ENCODE measurements at places on chromosomes 2 and 18.

DNA sequence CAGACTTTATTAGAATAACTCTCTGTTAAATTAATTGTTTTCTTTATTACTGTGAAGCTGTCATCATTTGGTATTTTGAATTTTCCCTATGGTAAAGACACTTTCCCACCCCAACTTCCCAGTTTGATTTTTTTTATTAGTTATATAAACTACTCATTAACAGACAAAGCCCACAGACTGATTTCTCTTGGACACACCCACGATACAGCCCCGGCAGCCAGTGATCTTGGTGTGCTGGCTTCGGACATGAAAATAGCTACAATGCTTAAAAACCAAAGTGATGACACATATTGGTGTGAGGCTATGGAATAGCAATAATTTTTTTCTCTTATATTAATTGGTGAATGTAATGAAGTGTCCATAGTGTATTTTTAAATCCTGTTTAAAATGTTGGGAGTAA lies 225.4 kb upstream of the SIX3 start:
- no peak for DNase-seq

DNA sequence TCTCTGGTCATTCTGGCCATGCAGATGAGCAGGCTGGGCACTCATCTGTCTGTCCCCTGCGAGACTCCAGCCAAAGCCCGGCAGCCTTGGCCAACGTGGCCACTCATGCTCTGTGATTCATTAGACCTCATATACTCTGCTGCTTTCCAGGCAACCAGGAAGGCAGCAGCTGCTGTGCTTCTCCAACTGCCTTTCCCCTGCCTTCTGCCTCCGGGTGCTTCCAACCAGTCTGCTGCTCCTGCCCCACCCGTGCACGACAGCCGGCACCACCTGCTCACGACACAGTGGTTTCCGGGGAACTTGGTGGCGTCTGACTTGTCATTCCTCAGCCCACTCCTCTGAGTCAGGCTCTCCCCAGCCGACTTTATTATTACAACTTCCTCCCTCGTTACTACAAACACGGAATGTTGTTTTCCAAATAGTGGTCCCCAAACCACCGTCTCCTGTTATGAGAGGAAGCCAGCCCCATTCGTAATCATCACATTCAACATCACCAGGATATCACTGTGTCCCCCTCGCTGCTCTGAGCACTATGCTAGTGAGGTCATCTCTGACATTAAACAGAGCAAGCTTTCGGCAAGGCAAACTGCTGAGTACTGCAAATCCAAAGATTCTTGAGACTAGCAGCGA lies 392.4 kb downstream of the ALK start:
- peak; percentile 69 for DNase-seq

- no peak for DNase-seq
These were observed 470.8 kb downstream of the KCNJ3 start for GRCh38 chr2:155169317-155169716.

DNA sequence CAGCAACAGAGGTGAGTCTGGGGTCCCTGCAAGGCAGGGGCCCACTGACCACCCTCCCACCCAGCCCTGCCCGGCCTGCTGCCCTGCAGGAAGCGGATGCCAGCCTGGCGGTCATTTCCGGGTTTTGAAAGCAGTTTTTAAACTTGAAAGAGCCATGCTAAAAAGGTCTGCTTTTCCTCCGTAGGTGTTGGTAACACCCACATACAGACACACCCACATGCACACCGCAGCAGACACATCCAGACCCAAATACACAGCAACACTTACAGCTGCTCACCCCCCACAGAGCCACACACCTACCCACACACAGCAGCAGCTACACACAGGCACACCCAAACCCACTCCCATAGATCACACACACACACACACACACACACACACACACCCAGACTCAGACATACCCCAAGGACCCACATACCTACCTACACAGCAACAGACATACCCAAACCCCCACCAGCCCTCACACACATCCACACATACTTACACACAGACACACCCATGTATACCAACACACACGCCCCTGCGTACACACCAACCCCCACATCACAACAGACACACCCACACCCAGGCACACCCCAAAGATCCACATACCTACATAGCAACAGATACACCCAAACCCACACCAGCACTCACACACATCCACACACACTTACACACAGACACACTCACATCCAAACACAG lies 7.6 kb downstream of the ZFP36L2 start:
- DNase-seq = peak; percentile 59

DNA sequence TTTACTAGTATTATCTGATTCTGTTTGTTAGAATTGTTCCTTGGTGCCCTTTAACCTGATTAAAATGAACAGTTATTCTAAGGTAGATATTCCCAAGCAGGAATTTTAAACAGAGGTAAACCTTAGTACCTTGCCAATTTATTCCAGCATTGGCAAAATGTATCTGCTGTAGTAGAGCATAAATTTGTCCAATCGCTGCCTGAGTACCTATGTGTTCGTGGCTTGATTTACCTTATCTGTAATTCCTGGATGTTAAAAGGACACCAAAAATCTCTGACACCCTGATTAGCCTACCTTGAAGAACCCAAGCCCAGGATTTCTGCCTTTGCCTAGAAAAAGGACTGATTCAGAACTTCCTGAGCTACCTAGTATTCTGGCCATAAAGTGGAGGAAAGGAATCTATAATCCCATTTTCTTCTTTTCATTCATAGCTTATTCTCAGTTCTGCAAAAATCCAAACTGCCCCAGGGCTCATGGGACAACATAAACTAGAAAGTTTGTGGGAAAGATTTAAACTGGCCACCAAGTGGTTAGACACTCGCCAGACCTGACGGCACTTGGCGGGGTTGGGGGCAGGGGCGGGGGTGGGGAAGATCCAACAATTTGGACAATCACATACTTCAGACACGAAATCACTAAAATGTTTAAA lies 16.2 kb upstream of the ZCCHC2 start:
- DNase-seq = no peak

DNA sequence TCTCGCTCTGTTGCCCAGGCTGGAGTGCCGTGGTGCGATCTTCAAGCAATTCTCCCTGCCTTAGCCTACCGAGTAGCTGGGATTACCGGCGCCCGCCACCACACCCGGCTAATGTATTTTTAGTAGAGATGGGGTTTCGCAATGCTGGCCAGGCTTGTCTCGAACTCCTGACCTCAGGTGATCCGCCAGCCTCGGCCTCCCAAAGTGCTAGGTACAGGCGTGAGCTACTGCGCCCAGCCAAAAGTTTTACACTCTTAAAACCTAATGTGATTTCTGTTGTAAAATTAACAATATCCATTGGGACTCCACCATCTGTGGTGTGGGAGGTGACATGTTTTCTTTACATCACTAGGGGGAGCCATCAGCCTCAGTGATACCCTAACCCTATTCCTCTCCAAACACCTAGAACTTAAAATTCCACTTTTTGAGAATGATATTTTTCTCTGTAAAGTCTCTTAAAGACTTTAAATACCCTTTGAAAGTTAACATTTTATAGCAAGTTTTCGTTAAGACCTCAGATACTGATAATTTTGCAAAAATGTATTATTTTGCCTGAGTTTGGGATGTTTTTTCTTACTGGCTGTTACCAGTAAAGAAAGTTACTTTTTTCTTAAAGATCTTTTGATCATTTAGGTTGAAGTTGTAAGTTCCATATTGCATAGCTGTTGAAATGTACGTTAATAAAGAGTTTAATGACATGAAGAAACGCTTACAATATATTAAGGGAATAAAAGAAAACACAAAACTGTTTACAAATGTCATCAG lies 11.6 kb upstream of the EIF2AK2 start:
- DNase-seq = peak; percentile 46

- DNase-seq = no peak
These were observed 91.1 kb upstream of the REG3A start for GRCh38 chr2:79250656-79251055.

- DNase-seq = no peak
These were observed 124.7 kb downstream of the DNAH6 start for GRCh38 chr2:84641021-84641420.

DNA sequence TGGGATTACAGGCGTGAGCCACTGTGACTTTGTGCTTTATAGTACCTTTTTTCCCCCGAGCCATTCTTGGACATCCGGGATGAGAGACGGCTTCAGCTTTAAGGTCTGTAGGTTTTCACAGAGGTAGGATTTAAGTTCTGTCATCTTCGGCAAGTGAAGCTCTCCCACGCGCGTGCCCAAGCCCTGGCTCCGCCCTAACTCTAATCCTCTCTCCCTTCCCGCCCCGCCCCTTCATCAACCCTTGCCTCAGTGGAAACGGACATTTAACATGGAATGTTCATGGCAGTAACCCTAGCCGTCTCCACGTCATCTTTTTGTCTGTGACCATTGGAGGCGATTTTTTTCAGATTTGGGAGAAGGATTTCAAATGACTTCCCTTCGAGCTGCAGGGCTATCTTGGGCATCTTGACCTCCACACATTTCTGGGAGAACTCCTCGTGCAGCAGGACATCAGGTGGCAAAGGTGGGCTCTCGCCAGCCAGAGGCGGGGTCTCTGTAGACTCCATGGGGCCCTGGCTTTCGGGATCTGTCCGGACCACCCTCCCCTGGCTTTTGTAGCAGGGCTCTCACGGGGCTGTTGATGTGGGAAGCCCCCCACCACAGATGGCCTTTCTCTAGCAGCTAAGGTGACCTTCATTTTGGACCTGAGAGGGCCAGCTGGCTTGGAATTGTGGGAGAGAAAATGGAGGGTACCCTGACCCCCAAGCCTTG lies 6.8 kb downstream of the COLEC11 start:
- no peak for DNase-seq

DNA sequence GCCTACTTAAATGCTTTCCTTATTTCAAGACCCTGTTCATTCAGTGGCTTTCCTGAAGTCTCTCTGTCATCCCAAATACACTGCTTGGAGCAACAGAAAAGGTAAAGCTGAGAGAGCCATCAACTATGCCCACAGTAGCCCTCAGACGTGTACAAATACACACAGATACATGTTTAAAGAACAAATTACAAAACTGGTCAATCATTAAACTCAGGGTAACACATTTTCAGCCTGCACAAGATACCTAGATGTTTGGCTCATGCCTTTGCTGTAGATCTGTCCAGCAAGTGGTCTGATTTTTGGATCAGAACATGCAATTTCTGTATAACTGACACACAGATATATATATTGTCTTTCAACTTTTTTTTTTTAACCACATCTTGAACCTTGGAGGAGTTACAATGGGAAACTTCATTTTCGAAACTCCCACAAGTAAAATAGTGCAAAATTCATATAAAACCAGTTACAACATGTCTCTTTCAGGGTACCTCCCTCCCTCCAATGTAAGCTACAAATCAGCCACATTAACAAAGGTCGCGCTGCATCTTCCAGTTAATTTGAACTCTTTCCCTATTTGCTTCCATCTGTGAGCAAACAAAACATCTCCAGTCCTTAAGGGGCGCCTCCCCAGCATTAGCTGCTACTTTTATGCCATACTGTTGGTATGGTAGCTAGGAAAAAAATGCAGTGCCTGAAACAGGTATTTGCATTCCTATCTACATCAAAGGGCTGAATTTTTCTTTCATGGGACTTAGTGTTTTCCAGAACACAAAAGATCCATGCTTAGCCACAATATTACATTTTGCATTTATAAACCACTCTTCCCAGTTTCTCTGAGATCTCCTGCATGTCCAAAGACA lies 311.9 kb downstream of the NRXN1 start:
- no peak for DNase-seq

Measured in umbilical cord (tissue), 2 donors.